Uterus (tissue), 4 donors: ENCODE measurements at places on chromosomes 3 and 15. TPM values are rescaled to one million over a fixed set of nuclear protein-coding genes. Genes with fewer than 3 reads are reported as not detected.

GRCh38 chr15:70299931-70300869 is 202.5 kb upstream of the TLE3 start:
- no peak overlapping the region for H3K27ac ChIP-seq
- no peak overlapping the region for H3K4me3 ChIP-seq
- no peaks in the 10 kb centered on the region for H3K36me3 ChIP-seq
- no peak for DNase-seq
- H3K4me1 ChIP-seq: no peaks in the 10 kb centered on the region

GRCh38 chr3:171309906-171310359 is 150.3 kb downstream of the TNIK start:
- H3K4me3 ChIP-seq: no peak overlapping the region
- H3K4me1 ChIP-seq: no peaks in the 10 kb centered on the region
- no peaks in the 10 kb centered on the region for H3K36me3 ChIP-seq
- DNase-seq: no peak

Gene TBCCD1
- 31.7 TPM for total RNA-seq

DNA sequence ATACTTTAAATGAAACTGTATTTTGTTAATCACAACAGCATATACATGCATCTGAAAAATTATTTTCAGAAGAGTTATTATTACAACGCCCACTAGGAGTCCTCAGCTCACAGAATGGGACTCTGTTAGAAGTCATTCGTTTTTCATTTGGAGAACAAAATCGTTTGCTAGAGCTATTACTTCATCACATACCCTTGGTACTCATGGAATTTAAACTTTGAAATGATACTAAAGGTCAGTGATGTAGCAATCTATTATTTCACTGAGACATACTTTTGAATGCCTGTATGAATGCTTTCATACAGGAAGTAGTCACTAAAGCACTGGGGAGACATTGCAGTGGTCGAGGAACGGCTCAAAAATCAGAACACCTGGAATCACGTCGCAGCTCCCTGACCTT is 198.1 kb downstream of the MBNL1 start:
- DNase-seq: no peak
- no peaks in the 10 kb centered on the region for H3K4me1 ChIP-seq
- no peaks in the 10 kb centered on the region for H3K27me3 ChIP-seq
- H3K4me3 ChIP-seq: no peak overlapping the region

GRCh38 chr3:158712443-158712842 is 19.8 kb downstream of the RARRES1 start:
- H3K4me3 ChIP-seq: no peak overlapping the region
- no peaks in the 10 kb centered on the region for H3K4me1 ChIP-seq
- H3K27ac ChIP-seq: peak overlapping the region; percentile 39
- H3K36me3 ChIP-seq: no peaks in the 10 kb centered on the region

Gene SLCO3A1
- 4.4 TPM for total RNA-seq

Gene GOLGA6L7
- not detected for total RNA-seq

- no peaks in the 10 kb centered on the region for H3K4me1 ChIP-seq
- no peak overlapping the region for H3K4me3 ChIP-seq
- H3K36me3 ChIP-seq: no peaks in the 10 kb centered on the region
These were observed 32.4 kb downstream of the CDAN1 start for GRCh38 chr15:42704492-42704926.

Gene VILL
- total RNA-seq: 18.7 TPM

DNA sequence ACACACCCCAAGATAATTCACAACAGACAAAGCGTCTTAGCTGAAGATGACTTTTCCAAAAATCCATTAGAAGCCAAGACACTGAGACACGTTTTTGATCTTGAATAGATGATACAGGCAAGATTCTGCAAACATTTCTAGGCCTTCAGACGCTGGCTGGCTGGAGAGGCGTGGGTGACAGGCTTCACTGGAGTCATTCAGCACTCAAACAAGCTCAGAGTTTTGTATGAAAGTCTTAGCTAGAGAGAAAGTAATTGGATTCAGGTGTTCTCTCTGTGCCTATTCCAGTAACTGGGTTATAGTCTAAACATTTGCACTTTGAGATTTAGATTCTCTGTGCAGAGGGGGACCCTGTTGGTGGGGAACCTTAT is 147.7 kb upstream of the BHLHE40 start:
- no peaks in the 10 kb centered on the region for H3K36me3 ChIP-seq
- no peak for DNase-seq
- H3K27ac ChIP-seq: peak overlapping the region; percentile 33
- H3K4me3 ChIP-seq: no peak overlapping the region
- H3K27me3 ChIP-seq: no peaks in the 10 kb centered on the region
- peaks cover 2% of the 10 kb centered on the region for H3K4me1 ChIP-seq

Gene LYZL4
- not detected for total RNA-seq

Gene TRPM7
- total RNA-seq: 46.2 TPM

GRCh38 chr15:96625256-96625655 is 294.8 kb downstream of the NR2F2 start:
- no peaks in the 10 kb centered on the region for H3K36me3 ChIP-seq
- no peak overlapping the region for H3K27ac ChIP-seq
- H3K4me3 ChIP-seq: no peak overlapping the region
- DNase-seq: no peak
- no peaks in the 10 kb centered on the region for H3K4me1 ChIP-seq
- no peaks in the 10 kb centered on the region for H3K27me3 ChIP-seq

DNA sequence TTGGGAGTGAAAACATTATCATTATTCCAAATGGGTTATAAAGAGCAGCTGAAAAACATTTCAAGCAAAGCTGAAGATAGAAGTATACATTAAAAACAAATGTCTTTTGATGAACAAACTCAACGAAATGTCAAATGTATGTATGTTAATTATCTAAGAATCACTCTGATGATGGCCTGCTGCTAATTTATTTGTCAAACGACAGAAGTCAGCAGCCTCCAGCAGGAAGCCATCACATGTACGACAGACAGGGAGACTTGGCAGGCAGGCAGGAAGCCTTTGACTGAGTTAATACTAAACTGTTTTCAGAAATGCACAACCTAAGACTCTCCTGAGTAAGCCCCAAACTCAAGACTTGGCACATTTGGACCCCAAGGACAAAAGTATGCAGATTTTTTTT is 491.1 kb downstream of the ZNF385D start:
- H3K27ac ChIP-seq: no peak overlapping the region
- no peaks in the 10 kb centered on the region for H3K27me3 ChIP-seq
- no peak overlapping the region for H3K4me3 ChIP-seq
- no peaks in the 10 kb centered on the region for H3K4me1 ChIP-seq
- no peak for DNase-seq

GRCh38 chr15:66927201-66928077 is 138.0 kb upstream of the SMAD3 start:
- peaks cover 7% of the 10 kb centered on the region for H3K4me1 ChIP-seq
- DNase-seq: no peak
- no peak overlapping the region for H3K27ac ChIP-seq
- no peak overlapping the region for H3K4me3 ChIP-seq
- no peaks in the 10 kb centered on the region for H3K27me3 ChIP-seq

GRCh38 chr3:50483374-50483773 is 20.1 kb downstream of the CACNA2D2 start:
- no peaks in the 10 kb centered on the region for H3K4me1 ChIP-seq
- no peak overlapping the region for H3K27ac ChIP-seq
- H3K36me3 ChIP-seq: no peaks in the 10 kb centered on the region
- DNase-seq: no peak

Gene RFT1
- total RNA-seq: 38.2 TPM

GRCh38 chr3:85851071-85851470 is 892.3 kb downstream of the CADM2 start:
- H3K36me3 ChIP-seq: no peaks in the 10 kb centered on the region
- no peaks in the 10 kb centered on the region for H3K4me1 ChIP-seq
- DNase-seq: no peak
- no peak overlapping the region for H3K4me3 ChIP-seq

Gene PLSCR4
- total RNA-seq: 107 TPM

GRCh38 chr15:65361708-65362459 is 15.9 kb downstream of the IGDCC3 start:
- no peaks in the 10 kb centered on the region for H3K27me3 ChIP-seq
- H3K27ac ChIP-seq: no peak overlapping the region
- no peaks in the 10 kb centered on the region for H3K36me3 ChIP-seq
- H3K4me1 ChIP-seq: no peaks in the 10 kb centered on the region
- DNase-seq: no peak

Gene PLCH1
- 12.0 TPM for total RNA-seq

Gene MAP1A
- total RNA-seq: 15.0 TPM

DNA sequence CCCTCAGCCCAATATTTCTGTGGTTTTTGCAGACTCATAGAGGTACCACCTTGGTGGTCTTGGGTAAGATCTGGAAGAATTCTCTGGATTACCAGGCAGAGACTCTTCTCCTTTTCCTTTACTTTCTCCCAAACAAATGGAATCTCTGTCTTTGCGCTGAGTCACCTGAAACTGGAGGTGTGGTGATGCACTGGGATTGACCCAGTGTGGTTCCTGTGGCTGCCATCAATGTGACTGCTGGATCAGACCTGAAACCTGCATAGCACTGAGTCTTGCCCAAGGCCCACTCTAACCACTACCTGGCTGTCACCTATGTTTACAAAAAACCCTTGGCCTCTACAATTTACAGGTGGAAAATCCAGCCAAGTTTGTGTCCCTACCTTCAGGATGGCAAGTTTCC is 295.3 kb downstream of the RBMS3 start:
- H3K27ac ChIP-seq: no peak overlapping the region
- H3K36me3 ChIP-seq: no peaks in the 10 kb centered on the region
- no peaks in the 10 kb centered on the region for H3K27me3 ChIP-seq
- DNase-seq: no peak
- H3K4me1 ChIP-seq: no peaks in the 10 kb centered on the region

Gene OR5K2
- not detected for total RNA-seq

Gene FBXO40
- 0.21 TPM for total RNA-seq

GRCh38 chr15:55834331-55834730 is 91.4 kb upstream of the PRTG start:
- no peak overlapping the region for H3K4me3 ChIP-seq
- H3K4me1 ChIP-seq: no peaks in the 10 kb centered on the region
- H3K27ac ChIP-seq: no peak overlapping the region
- no peaks in the 10 kb centered on the region for H3K27me3 ChIP-seq
- DNase-seq: no peak

Gene PCLAF
- total RNA-seq: not detected

DNA sequence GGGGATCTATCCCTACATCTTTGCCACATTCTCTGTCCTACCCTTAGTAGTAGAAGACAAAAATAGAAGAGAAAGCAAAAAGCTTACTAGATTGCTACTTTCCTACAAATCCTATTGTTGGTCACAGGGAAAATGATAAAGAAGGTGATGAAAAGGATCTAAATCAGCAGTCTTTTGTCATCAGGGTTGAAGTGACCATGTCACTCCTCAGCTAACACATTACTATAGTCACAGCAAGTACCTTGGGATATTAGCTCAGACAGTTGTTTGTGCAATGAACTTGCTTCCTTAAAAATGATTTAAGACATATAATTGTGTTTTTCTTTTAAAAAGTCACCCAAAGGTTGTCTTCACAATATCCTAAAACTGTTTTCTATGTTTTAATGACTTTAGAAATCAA is 6.3 kb downstream of the ST3GAL6 start:
- H3K27me3 ChIP-seq: no peaks in the 10 kb centered on the region
- DNase-seq: no peak
- H3K27ac ChIP-seq: no peak overlapping the region

GRCh38 chr3:42027571-42027970 is 63.6 kb upstream of the TRAK1 start:
- no peak overlapping the region for H3K27ac ChIP-seq
- H3K36me3 ChIP-seq: no peaks in the 10 kb centered on the region
- H3K27me3 ChIP-seq: no peaks in the 10 kb centered on the region
- no peak for DNase-seq

- DNase-seq: no peak
- H3K27ac ChIP-seq: no peak overlapping the region
- no peaks in the 10 kb centered on the region for H3K36me3 ChIP-seq
- no peaks in the 10 kb centered on the region for H3K27me3 ChIP-seq
- no peak overlapping the region for H3K4me3 ChIP-seq
These were observed 3.9 kb downstream of the CHST2 start for GRCh38 chr3:143123353-143123984.

Gene CHRNA5
- total RNA-seq: not detected

DNA sequence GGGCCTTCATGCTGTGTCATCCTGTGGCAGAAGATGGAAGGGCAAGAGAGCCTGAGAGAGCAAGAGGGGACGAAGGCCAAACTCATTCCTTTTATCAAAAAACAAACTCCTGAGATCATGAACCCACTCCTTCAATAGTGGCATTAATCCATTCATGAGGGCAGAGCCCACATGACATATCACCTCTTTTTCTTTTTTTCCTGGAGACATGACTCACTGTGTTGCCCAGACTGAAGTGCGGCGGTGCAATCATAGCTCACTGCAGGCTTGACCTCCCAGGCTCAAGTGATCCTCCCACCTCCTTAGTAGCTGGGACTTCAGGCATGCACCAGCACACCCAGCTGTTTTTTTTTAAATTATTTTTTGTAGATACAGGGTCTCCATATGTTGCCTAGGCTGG is 92.0 kb upstream of the RNU6-1 start:
- no peaks in the 10 kb centered on the region for H3K27me3 ChIP-seq
- no peak overlapping the region for H3K4me3 ChIP-seq
- H3K4me1 ChIP-seq: no peaks in the 10 kb centered on the region
- H3K36me3 ChIP-seq: no peaks in the 10 kb centered on the region
- no peak for DNase-seq
- H3K27ac ChIP-seq: no peak overlapping the region

DNA sequence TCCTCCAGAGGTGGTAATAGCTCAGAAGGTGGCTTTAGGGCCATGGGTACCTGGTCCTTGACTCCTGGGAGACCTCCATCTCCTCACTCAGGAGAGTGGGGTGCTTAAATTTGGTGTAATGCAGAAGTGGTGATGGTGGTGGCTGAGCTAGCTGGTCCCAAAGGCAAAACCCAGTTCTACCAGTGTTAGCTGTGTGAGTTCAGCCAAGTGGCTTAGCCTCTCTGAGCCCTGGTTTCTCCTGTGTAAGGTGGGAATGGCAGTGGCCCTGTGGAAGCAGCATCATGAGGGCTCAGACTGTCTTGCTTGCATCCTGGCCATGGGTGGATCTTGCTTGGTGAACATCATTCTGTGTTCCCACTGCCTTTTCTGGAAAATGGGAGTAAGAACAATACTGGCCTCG is 9.4 kb downstream of the SEMA3F start:
- no peak for DNase-seq
- H3K27me3 ChIP-seq: no peaks in the 10 kb centered on the region
- no peaks in the 10 kb centered on the region for H3K36me3 ChIP-seq
- no peak overlapping the region for H3K4me3 ChIP-seq
- H3K4me1 ChIP-seq: peaks cover 55% of the 10 kb centered on the region

DNA sequence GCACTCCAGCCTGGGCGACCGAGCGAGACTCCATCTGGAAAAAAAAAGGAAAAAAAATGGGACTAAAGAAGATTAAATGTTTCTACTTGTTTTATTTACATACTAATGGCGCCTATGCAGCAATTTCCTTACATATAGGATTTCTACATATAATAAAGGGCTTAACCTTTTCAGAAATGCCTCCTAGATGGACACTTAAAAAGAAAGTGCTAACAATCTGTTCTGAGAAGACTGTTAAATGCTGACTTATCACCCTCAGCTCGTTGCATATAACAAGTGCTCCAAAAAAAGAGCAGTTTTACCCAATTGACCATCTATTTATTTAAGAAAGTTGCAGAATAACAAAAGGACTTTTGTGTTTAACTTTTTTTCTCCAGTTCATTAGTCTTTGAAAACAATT is 32.7 kb downstream of the DENND4A start:
- no peaks in the 10 kb centered on the region for H3K36me3 ChIP-seq
- no peak overlapping the region for H3K27ac ChIP-seq
- H3K4me3 ChIP-seq: no peak overlapping the region
- no peaks in the 10 kb centered on the region for H3K27me3 ChIP-seq
- DNase-seq: no peak
- no peaks in the 10 kb centered on the region for H3K4me1 ChIP-seq

Gene TM4SF4
- total RNA-seq: not detected

- H3K4me1 ChIP-seq: no peaks in the 10 kb centered on the region
- DNase-seq: no peak
- H3K36me3 ChIP-seq: no peaks in the 10 kb centered on the region
These were observed 431.9 kb upstream of the AGTR1 start for GRCh38 chr3:148265841-148266240.
